Activated CD4-positive, alpha-beta T cell treated with anti-CD3 and anti-CD28 coated beads, Interleukin-2, amount 50 U/mL, for 24 hours (primary cell): ENCODE measurements at places on chromosomes 4 and X.

DNA sequence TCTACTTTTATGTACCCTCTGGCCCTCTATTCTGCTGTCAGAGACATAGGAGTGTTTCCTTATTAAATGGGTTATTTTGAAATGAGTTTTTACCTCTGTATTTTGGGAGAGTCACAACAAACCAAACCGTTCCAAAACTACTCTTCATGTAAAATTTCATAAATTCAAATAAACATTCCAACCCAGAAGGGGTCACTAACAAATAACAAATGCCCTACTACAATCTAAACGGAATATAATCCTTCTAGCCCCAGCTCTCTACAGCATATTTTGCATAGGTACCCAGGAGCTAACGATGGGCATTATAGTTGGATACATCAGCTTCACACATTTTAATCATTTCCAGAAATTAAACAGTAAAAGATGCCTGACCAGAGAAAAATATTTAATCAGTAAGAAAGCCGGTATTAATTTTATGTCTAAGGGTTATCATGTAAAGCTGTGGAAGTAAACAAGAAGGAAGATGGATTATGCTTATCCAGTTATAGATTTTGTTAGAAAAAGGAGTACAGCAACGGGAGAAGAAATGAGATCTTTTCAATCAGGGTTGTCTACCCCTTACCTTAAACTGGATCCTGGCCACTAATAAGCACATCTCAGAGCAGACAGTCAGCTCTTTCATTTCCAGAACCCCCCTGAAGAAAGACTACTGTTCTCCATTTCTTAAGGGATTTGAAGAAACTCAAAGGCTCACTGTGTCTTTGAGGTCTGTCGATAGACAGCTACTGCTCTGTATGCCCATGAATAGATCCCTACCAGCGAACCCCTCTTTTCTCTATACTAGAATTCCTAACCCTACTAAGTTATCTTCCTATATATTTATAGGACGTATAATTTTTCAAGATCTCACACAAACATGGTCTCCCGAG, 1.2 kb downstream of the UGDH start:
- DNase-seq: no peak

DNA sequence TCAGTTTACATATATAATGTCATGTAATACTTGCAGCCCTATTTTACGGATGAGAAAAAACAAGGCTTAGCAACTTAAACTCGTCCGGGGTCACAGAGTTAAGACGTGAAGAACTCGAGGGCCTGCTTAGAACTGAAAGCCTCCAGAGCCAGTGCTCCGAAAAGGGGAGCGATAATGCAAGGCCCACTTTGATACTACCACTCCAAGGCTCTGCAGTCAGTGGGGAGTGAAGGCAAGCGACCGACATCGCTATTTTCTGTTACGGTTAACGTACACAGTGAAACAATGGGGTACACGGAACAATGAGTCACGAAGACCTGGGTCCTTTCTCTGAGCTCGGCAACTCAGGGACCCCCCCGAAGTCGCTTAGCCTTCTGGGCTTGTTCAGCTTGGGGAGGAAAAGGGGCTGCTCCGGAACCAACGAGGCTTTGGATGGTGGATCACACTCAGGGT, 965 bp downstream of the PPA2 start:
- no peak for DNase-seq

- no peak for DNase-seq
These were observed 201.6 kb downstream of the CPE start for GRCh38 chr4:165580351-165580905.

DNA sequence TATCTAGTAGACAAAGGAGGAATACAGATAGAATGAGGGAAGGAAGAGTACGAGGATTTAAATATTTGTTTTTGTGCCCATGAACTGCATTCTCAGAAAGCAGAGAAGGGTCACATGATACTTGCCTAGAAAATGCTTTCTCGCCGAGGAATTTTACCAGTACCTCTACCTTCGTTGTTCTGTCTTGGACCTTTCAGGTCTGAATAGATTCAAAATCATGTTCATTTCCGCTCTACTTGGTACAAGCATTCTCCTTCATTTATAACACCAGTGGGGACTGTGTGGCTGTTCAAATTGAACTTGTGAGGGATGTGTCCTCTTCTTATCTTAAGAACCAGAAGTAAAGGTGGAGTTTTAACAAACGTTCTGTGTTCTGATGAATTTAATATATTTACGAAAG, 1.9 kb downstream of the USP38 start:
- DNase-seq: no peak

- DNase-seq: no peak
These were observed 381.3 kb upstream of the INTU start for GRCh38 chr4:127251423-127251822.
